ENCODE measurements at places on chromosomes 1 and 21.

- DNase-seq = no peak
Observed at GRCh38 chr1:24899581-24900485, 30.2 kb downstream of the RUNX3 start.

GRCh38 chr1:228416217-228416933 lies at the start of gene TRIM17:
TRIM17 (minus strand) TSS chr1:228416861; CDS start chr1:228415072, 1,789 bp downstream.
- no peak for DNase-seq

DNA sequence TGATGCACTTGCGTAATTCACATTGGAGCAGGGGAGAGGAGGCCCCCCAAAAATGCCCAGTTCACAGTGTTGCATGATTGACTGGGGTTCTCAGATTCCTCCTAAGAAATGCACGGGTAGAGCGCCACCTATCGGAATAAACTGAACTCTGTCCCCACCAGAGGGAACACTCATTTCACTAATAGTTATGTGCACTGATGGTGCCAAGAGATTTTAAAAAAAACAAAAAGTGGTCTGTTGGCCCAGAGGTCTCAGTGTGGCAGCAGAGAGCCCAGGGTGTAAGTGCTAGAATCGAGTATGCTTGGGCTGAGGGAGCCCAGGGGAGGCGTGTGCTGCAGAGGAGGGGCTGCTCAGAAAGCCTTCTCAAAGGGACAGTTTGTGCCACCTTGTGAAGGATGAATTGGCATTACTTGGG lies 6.9 kb downstream of the PINK1 start:
- DNase-seq = peak; percentile 28

DNA sequence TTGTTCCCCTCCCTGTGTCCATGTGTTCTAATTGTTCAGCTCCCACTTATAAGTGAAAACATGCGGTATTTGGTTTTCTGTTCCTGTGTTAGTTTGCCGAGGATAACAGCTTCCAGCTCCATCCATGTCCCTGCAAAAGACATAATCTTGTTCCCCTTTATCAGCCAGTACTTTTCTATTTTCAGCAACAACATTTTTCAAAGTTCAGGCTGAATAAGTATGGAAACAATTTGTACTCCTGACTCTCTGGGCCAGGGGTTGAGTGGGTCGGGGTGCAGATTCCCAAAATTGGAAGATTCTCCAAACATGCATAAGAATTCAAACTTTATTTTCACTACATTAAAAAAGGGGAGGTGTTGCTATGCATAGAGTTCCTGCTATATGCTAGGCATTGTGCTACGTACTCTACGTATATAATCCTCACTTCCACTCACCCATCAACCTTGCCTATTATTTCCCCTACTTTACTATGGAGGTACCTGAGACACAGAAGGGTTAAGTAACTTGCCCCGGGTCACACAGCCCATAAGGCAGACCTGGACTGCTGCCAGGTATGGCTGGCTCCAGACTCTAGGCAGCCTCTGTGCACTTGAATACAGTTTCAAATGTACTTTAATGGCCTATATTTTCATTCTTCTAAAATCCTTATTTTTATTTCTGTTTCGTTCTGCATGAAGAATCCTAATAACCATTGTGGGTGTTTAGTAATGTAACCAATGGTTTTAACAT lies 117.1 kb upstream of the C8B start:
- no peak for DNase-seq

All from fibroblast of gingiva (primary cell).